ENCODE measurements at places on chromosomes 16 and 17.

DNA sequence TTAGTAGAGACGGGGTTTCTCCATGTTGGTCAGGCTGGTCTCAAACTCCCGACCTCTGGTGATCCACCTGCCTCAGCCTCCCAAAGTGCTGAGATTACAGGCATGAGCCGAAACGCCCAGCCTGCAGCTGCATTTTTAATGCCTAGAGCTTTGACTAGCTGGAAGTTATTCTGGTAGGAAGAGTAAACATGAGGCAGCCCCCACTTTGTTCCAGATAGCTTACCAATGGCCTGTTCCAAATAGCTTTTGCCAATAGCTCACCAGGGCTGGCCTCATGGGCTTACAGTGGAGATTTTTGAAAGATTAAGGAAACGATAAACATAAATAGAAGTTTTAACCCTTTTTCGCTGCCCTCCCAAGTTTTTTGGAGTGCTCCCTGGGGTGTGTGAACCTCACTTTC lies 9.8 kb downstream of the TRPV2 start:
- no peak for DNase-seq

DNA sequence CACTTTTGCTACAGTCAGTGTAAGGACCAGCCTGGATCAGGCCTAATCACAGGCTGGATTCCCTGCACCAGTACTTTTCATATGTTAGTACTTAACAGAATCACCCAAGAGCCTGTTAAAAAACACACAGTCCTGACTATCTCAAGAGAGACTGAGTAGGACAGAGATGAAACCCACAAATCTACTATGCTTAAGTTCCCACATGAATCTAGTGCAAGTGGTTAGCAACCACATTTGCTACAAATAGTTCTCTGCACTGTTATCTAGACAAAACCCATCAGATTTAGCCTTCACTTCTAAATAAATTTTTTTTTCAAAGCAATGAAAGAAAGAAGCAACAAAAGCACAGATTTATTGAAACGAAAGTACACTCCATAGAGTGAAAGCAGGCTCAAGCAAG lies 38.9 kb downstream of the SSH2 start:
- DNase-seq, result no peak

DNA sequence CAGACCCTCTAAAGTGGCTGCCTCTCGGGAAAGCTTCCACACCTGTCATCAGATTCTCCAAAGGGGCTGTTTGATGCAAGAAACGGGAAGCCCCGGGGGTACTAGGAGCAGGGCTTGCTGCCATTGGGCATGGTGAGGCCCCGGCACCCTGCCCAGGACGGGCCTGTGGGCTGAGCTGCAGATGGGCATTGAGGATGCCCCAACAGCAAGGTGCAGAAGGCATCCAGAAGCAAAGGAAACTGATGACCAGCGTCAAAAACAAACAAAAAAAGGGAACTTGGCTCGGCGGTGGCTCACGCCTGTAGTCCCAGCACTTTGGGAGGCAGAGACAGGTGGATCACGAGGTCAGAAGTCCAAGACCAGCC lies 1.5 kb upstream of the LIMD2 start:
- no peak for DNase-seq

GRCh38 chr16:48022496-48022895 lies 133.3 kb downstream of the ABCC12 start:
- no peak for DNase-seq

GRCh38 chr16:13629704-13630103 lies 290.2 kb upstream of the ERCC4 start:
- no peak for DNase-seq

GRCh38 chr17:61251939-61252865 lies 147.4 kb upstream of the TBX2 start:
- no peak for DNase-seq

DNA sequence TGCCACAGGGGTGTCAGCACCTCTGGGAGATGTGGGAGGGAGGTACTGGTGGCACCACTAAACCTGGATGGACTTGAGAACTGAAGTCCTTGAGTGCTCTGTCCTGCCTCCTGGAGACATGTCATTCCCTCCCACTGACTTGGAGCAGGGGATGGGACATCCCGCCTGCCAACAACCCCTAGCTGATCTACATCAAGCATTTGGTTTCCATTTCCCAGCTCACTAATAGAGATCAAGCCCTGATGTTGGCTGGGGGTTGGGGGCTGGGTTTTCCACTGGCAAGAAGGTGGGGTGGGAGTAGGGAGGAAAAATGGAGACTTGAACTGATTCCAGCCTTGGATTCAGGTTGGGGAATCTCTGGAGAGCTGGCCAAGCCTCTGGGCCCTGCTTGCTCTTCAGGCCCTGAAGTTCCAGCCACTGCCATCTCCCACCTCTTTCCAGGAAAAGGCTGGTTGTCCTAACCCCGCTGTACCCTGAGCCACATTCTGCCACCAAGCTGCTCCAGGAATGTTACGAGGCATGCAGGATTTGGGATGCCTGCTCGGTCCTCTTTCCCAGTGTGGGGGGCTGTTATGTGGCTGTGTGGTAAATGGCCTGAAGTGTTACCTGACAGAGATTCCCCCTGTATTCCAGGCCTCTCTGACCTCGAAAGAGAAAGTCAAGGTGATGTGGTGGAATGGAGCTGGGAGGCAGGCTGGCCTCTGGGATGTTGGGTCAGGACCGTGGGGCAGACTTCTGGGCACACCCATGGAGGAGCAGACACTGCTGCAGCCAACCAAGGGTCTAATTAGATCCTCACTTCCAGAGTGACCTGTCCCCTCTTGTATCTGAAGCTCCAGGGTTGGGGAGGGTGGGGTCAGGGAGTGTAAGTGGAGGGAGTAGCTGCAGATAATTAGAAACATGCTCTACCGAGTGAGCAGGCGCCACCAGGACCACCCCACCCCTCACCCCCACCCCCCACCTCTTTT lies 16.7 kb downstream of the IGFBP4 start:
- no peak for DNase-seq

GRCh38 chr17:49494399-49494985 lies 601 bp upstream of the NGFR start:
- DNase-seq, result no peak

DNA sequence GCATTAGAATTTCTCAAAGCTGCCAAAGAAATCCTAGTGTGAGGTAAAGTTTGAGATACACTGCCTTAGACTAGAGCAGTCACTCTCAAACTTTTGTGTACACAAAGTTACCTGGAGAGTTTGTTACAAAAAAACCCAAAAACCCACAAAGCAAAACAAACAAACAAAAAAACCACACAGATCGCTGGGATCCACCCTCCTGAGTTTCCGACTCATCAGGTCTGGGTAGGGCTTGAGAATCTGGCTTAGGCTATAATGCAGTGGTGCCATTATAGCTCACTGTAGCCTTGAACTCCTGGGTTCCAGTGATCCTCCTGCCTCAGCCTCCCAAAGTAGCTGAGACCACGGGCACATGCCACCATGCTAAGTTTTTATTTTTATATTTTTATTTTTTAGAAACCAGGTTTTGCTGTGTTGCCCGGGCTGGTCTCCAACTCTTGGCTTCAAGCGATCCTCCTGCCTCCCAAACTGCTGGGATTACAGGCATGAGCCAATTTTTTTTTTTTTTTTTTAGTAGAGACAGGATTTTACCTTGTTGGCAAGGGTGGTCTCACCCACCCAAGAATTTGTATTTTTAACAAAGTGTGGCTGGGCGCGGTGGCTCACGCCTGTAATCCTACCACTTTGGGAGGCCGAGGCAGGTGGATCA lies 22.3 kb upstream of the SMG1 start:
- no peak for DNase-seq

GRCh38 chr17:14014657-14015056 lies 54.6 kb upstream of the COX10 start:
- DNase-seq, result no peak

DNA sequence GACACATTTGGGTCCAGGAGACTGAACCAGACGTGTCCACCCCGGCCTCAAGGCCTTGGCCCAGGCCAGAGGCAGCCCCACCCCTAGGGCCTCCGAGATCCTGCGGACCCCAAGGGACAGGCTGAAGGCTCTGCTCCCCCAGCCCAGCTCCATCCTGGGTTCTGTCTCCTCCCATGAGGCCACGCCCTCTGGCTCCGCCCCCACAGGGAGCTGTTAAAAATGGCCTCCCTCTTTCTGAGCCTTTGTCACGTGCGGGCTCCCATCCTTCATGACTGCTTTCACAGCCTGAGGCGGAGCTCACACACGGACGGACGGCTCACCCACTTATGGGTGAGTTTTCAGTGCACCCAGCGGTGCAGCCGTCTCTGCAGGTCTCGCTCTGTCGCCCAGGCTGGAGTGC lies 6.5 kb upstream of the CACNA1H start:
- no peak for DNase-seq

DNA sequence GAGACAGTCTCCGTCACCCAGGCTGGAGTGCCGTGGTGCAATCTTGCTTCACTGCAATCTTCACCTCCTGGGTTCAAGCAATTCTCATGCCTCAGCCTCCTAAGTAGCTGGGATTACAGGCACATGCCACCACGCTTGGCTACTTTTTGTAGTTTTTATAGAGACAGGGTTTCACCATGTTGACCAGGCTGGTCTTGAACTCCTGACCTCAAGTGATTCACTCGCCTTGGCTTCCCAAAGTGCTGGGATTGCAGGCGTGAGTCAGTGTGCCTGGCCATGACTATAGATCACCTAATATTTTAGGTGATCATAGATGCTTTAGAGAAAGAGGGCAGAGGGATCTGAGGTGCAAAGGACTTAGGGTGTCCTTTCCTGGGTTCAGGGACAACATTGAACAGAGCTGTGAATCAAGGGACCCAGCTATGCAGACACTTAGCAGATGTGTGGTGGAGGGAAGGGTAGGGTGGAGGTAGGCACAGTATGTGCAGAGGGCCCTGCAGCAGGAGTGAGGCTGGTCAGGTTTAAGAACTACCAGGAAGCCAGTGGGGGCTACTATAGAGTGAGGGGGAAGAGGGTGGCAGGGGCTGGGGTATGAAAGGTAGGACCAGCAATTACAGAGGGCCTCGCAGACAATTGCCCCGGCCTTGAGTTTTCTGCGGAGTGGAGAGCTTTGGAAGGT lies 116.5 kb downstream of the CMIP start:
- DNase-seq, result no peak

GRCh38 chr16:49019081-49019633 lies 262.5 kb downstream of the CBLN1 start:
- DNase-seq, result no peak

- no peak for DNase-seq
Observed at GRCh38 chr16:77948835-77949234, 73.5 kb upstream of the CLEC3A start.

DNA sequence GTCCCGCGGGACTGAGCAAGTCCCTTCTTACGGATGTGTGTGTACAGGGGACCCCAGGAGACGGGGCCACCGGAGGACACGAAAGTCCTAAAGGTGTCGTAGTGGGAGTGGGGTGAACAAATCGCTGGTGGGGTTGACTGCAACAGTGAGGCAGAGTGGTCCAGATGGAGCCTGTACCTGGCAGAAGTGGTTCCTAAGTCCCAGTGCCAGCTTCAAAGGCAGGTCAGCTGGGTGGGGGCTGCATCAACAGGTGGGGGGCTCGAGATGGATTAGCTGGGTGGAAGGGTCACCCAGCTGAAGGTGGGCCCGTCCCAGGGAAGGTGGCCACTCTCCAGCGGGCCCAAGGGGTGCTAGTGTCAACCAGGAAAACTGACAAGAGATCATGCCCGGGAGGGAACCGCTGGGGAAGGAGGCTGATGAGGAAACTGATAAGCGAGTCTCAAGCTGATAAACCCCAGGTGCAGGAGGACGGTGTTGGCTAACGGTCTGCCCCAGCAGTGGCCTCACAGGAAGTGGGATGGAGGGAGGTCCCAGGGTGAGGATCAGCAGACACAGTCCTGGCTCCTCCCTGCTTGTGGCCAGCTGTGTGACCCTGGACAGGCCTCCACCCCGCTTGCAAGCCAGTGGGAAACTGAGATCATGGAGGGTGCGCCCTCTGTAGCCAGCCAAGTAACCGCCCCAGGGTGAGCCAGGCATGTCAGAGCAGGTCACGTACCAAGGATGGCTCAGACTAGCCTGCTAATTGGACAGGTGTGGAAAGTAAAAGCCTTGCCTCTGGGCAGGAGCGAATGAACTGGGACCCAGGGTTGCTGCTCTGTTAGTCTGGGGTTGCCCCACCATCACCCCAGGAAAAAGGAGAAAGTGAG lies 1.0 kb downstream of the ORAI3 start:
- peak; percentile 32 for DNase-seq

Measured in stimulated activated CD4-positive, alpha-beta T cell treated with anti-CD3 and anti-CD28 coated beads, Interleukin-4, amount 100 ng/mL, for 48 hours (primary cell).